Stimulated activated CD8-positive, alpha-beta memory T cell treated with anti-CD3 and anti-CD28 coated beads, Interleukin-2, amount 100 ng/mL, for 1 hour (primary cell): ENCODE measurements at places on chromosomes 1 and 21.

- DNase-seq = no peak
These were observed 60.4 kb downstream of the NME7 start for GRCh38 chr1:169307176-169307575.

DNA sequence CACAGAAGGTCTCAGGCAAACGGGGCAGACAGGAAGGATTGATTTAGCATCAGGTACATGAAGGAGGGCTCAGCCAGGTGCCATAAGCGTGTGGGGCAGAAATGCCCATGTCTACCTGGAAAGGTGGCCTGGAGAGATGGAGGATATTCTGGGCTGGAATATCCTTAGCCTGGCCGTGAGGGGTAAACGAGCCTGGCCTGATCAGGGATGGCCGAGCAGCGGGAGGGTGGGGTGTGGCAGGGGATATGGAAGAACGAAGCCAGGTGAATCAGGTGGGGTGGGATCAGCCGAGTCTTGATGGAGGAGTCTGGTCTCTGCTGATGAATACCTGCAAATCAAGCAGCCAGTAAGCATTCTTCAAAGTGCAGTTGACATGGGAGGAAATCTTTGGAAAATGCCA lies 35.5 kb upstream of the TTC22 start:
- no peak for DNase-seq

DNA sequence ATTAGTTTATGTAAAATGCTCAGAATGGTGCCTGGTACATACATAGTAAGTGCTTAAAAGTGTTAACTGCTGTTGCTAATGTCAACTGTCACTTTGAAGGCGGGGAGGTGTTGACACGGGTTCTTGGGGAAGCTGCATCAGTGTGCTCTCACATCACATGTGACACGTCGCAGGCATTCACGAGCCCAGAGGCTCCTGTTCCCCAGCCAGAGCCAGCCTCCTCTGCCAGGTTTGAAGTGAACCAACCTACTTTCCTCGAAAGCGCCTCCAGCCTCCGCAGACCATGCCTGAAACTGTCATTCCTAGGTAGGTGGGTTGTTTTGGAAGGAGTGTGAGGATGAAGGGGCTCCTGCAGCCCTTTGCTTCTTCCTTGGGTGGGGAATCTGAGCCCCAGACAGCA lies 13.8 kb downstream of the GALNT2 start:
- no peak for DNase-seq

GRCh38 chr1:24901791-24902470 lies 28.1 kb downstream of the RUNX3 start:
- DNase-seq = no peak

DNA sequence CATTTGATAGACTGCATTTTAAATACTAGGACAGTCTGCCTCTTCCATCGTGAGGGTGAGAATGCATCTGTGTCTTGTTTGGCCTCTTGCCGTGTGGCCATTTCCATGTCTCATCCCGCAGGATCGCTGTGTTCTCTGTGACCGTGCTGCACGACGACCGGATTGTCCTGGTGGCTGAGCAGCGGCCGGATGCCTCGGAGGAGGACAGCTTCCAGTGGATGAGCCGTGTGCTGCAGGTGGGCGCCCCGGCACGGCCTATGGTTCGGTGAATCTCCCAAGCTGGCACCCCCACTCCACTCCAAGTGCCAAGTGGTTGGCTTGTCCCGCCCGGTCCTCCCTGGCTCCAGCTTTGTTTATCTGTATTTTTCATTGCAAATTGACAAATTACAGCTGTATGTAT lies 55.2 kb downstream of the S100B start:
- DNase-seq = no peak

DNA sequence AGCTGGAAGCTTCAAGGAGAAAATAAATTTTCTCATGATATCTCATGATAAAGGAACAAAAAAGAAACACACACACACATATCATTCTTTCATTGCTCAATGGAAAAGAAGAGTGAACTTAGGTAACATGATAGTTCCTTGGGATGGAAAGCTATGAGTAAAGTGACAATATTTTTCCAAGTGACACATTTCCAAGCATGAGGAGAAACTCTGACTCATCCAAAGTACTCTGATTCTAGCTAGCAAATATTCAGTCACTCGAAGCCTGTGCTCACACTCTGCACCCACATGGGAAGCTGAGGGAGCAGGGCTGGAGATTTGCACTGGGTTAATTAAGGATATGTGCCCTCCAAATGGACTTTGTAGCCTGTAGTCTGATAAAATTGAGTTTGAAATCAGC lies 222.4 kb downstream of the LRRC40 start:
- DNase-seq = no peak

DNA sequence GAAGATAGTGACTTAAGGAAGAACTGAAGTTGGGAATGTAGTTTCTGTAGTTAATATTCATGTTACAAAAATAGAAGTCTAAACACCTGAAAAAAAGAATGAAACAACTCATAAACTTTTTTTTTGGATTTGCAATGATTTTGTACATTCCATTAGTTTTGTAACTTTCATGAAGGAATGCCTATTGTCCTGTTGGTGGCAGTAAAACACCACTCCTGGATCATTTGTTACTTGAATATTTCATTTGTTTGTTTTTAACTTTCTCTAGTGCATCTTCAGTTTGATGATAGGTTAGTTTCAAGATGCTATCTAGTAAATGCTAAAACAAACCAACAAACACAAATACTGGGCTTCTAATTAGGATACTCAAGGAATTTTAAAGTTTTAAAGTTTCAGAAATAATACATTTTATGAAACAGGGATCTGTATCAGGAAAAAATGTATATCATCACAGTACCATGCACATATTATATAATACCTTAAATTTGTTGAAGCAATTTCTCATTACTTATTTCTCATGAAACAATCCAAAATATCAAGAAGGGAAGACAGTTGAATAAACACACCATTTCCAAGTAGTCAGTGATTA lies 229.7 kb upstream of the CACYBP start:
- DNase-seq = no peak

- no peak for DNase-seq
These were observed 66.0 kb downstream of the BCAR3 start for GRCh38 chr1:93615582-93616150.

DNA sequence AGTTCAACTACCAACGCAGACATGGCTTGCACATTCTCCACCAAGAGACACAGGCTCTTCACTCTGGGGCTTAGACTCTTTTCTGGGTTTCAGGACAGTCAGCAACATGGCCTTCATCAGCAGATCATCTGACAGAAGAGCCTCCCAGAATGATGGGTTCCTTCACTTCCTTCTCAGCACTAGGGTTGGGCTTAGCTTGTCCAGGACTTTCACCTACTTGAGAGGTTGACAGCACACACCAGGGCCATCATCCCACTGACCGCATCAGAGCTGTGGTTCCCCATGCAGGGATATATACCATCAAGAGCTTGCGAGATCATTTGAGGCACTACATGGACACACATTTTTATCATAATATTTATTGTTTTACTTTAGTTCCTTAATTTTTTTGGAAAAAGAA lies 10.4 kb upstream of the NCF2 start:
- DNase-seq = no peak

DNA sequence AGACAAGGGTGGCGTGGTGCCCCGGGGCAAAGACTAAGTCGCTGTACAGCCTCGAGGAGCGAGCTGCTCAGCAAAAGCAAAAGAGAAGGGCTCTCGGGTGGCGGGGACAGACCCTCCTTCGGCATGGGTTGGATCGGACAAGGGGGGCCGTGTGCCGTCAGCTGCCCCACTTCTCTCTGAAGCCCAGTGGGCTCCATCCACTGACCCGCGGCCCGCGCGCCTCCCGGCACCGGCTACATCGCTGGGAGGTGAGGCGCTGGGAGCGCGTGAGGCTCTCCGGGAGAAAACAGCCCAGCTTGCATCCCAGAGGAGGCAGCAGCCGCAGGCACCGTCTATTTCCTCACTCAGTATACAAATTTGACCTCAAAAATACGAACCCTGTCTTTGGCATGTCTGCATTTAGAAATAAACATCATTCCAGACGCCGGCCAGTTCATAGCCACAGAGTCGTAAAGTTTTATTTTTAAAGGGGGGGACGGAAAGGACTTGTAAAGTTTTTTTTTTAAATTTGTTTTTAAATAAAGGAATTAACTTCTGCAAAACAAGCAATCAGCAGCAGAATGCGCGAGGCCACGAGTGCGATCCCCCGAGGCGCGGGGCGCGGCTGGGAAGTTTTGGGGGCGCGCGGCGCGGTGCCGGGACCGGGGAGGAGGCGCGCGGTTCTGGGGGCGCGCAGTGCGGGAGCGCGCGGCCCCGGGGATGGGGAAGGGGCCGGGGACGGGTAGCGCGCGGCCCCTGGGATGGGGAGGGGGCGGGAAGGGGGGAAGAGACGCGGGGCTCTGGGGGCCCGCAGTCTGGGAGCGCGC lies 689 bp upstream of the GPR137B start:
- DNase-seq = no peak

DNA sequence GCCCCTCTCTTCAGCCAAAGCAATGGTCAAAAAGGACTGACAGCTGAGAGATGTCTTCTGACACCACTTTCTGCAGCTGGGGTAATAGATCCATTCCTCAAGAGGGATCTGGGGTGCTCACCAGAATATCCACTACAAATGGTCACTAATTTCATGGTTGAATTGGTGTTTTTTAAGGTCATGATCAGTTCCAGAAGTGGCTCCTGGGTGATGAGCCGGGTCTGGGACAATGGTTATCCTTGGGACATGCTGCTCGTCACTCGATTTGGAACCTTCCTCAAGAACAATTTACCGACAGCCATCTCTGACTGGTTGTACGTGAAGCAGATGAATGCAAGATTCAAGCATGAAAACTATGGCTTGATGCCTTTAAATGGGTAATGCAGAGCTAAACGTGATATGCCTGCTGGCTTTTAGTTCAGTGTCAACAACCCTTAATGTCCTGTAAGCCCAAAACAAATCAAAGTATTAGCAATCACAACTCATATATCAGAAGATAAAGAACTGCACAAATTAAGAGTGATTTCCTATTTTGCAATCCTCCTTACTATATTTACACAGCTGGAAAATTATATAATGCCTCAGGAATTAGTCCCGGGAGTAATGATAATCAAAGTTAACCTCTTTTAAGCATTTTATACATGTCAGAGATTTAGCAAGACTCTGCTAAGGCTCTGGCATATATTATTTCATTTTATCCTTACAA lies 20.1 kb downstream of the FMO3 start:
- no peak for DNase-seq

DNA sequence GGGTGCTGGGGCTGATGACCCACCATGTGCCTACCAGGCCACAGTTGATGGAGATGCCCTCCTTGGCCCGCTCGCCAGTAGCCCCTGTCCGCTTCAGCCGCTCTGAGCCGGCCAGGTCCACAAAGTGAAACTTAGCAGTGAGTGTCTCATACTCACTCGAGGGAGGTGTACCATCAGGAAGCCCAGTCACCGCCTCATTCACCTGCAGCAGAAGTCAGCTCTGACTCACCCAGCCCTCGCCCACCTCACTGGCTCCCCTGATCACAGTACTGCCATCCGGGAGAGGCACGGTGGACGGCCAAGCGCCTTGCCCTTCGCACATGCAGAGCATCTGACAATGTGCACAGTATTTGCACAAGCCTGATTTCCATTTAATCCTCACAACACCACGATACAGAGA lies 18.8 kb downstream of the KIF21B start:
- DNase-seq = no peak

DNA sequence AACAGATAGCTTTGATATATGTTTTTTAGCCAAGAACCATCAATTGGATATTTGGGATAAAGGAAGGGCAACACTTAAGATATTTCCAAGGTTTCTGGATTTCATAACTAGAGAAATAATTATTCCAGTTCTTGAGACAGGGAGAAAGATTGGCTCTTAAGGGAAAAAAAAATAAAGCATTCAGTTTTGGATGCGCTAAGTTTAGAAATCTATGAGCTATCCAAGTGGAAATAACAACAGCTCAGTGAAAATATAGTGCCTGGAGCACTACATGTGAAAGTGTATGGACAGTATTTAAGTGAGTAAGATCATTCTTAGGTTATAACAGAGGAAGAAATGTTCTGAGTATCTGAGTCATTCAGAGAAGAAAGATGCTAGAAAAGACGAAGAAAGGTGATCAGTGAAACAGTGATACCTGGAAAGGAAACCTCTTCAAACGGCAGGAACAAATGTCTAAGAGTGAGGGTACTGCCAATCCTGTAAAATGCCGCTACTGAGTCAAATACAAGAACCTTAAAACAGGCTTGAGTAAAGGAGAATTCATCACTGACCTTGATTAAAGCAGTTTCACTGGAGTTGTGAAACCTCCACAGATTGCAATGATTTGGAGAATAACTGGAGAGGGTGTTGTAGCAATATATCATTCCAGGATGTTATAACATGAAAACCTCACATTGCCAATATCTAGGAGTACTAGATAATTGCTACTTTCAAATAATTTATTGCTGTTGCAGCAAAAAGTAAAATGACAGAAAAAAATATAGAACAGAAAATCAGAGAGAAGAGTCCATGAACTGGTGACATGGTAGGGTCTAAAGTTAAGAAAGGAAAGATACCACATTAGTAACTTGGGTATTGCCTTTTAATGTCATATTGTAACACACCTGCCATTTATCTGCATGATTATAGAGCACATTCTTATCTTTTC lies 482.1 kb upstream of the RGS18 start:
- DNase-seq = no peak

DNA sequence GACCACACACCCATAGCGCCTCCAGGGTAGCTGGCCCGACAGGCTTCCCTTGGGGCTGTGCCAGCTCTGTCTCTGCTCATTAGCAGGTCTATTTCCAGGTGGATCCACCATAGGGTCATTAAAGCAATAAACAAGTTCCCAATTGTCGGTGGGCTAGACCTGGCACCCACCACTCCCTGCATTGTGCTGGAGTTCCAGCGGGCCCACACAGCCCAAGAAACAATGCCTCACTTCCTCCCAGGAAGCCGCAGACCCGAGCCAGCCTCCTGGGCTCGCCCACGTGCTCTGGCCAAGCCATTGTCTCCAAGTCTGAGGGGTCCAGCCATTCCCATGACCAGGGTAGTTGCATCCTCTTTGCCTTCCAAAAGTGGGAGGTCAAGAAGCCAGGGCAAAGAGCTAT lies 27.5 kb upstream of the SOX13 start:
- no peak for DNase-seq

- no peak for DNase-seq
These were observed 11.7 kb downstream of the C1orf216 start for GRCh38 chr1:35706846-35707600.

DNA sequence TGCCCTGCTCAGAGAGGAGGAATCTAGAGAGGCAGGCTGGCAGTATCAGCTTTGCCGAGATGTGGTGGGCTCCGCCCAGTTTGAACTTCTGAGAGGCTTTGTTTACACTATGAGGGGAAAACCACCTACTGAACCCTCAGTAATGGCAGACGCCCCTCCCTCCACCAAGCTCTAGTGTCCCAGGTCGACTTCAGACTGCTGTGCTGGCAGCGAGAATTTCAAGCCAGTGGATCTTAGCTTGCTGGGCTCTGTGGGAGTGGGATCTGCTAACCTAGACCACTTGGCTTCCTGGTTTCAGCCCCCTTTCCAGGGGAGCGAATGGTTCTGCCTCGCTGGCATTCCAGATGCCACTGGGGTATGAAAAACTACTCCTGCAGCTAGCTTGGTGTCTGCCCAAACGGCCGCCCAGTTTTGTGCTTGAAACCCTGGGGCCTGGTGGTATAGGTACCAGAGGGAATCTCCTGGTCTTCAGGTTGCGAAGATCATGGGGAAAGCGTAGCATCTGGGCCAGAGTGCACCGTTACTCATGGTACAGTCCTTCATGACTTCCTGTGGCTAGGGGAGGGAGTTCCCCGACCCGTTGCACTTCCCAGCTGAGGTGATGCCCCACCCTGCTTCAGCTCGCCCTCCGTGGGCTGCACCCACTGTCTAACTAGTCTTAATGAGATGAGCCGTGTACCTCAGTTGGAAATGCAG lies 43.6 kb downstream of the C21orf91 start:
- DNase-seq = peak; percentile 34
